ENCODE measurements at places on chromosomes 11 and 22. TPM values are rescaled to one million over a fixed set of nuclear protein-coding genes. Genes with fewer than 3 reads are reported as not detected.

Gene RASSF10
- not detected for total RNA-seq

Gene FGF4
- not detected for total RNA-seq

Gene RBX1
- 79.4 TPM for total RNA-seq

Gene WT1
- not detected for total RNA-seq

Gene RCOR2
- total RNA-seq = 0.58 TPM

Gene LMO2
- total RNA-seq = 0.21 TPM

All from activated naive CD8-positive, alpha-beta T cell treated with anti-CD3 and anti-CD28 coated beads for 36 hours (primary cell).